Upper lobe of left lung (tissue), 6 donors: ENCODE measurements at places on chromosomes 12 and 14. TPM values are rescaled to one million over a fixed set of nuclear protein-coding genes. Genes with fewer than 3 reads are reported as not detected.

GRCh38 chr12:95336387-95337067 is 118.9 kb downstream of the VEZT start:
- peaks cover 10% of the 10 kb centered on the region for H3K4me1 ChIP-seq
- no peak for DNase-seq
- no peaks in the 10 kb centered on the region for H3K36me3 ChIP-seq
- H3K27ac ChIP-seq: no peak overlapping the region
- no peaks in the 10 kb centered on the region for H3K27me3 ChIP-seq
- no peak overlapping the region for H3K4me3 ChIP-seq

- H3K36me3 ChIP-seq: no peaks in the 10 kb centered on the region
- DNase-seq: no peak
- no peaks in the 10 kb centered on the region for H3K27me3 ChIP-seq
- H3K4me3 ChIP-seq: no peak overlapping the region
- H3K4me1 ChIP-seq: peaks cover 3% of the 10 kb centered on the region
- no peak overlapping the region for H3K27ac ChIP-seq
These were observed 4.6 kb downstream of the TAC3 start for GRCh38 chr12:57011438-57012424.

GRCh38 chr12:45464699-45465098 is 248.8 kb downstream of the ANO6 start:
- H3K27me3 ChIP-seq: no peaks in the 10 kb centered on the region
- no peak overlapping the region for H3K4me3 ChIP-seq
- H3K27ac ChIP-seq: no peak overlapping the region
- no peak for DNase-seq
- no peaks in the 10 kb centered on the region for H3K36me3 ChIP-seq
- no peaks in the 10 kb centered on the region for H3K4me1 ChIP-seq

- no peaks in the 10 kb centered on the region for H3K27me3 ChIP-seq
- peaks cover 47% of the 10 kb centered on the region for H3K4me1 ChIP-seq
- H3K36me3 ChIP-seq: no peaks in the 10 kb centered on the region
These were observed 792 bp upstream of the CHD4 start for GRCh38 chr12:6607751-6608591.

GRCh38 chr12:29041621-29042020 is 107.5 kb upstream of the FAR2 start:
- H3K4me1 ChIP-seq: no peaks in the 10 kb centered on the region
- H3K27ac ChIP-seq: no peak overlapping the region
- no peak for DNase-seq
- H3K4me3 ChIP-seq: no peak overlapping the region

- no peaks in the 10 kb centered on the region for H3K4me1 ChIP-seq
- no peak for DNase-seq
- H3K27ac ChIP-seq: no peak overlapping the region
- no peaks in the 10 kb centered on the region for H3K27me3 ChIP-seq
- no peak overlapping the region for H3K4me3 ChIP-seq
These were observed 39.1 kb downstream of the IQSEC3 start for GRCh38 chr12:105696-106095.

GRCh38 chr14:63361790-63362189 is 43.1 kb upstream of the GPHB5 start:
- no peaks in the 10 kb centered on the region for H3K27me3 ChIP-seq
- no peak overlapping the region for H3K27ac ChIP-seq
- no peaks in the 10 kb centered on the region for H3K36me3 ChIP-seq
- H3K4me1 ChIP-seq: no peaks in the 10 kb centered on the region
- no peak overlapping the region for H3K4me3 ChIP-seq

DNA sequence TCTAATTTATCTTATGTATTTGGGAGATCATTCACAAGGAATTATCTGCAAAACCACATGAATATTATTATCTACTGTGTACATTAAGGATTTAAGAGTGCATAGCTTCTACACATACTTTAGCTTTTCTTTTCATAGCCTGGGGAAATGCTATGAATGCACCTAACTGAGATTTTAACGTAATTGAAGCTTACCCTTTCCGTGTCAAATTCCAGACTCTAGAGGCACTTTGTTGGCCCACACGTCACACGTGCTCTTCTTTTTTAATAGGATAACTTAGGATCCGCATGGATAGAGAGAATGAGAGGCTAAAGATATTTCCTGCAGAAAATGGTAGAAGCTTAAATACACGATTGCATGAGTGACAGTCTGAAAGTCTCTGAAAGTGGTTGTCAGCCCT is 481.1 kb downstream of the PCNX1 start:
- no peaks in the 10 kb centered on the region for H3K4me1 ChIP-seq
- no peak overlapping the region for H3K4me3 ChIP-seq
- no peak for DNase-seq
- H3K27me3 ChIP-seq: no peaks in the 10 kb centered on the region
- no peak overlapping the region for H3K27ac ChIP-seq

- no peaks in the 10 kb centered on the region for H3K4me1 ChIP-seq
- no peak for DNase-seq
- no peak overlapping the region for H3K27ac ChIP-seq
These were observed 49.9 kb downstream of the PTHLH start for GRCh38 chr12:27922531-27923139.

- no peak for DNase-seq
- H3K27ac ChIP-seq: no peak overlapping the region
- no peaks in the 10 kb centered on the region for H3K4me1 ChIP-seq
- H3K27me3 ChIP-seq: no peaks in the 10 kb centered on the region
- H3K36me3 ChIP-seq: no peaks in the 10 kb centered on the region
These were observed 400.9 kb upstream of the PDE3A start for GRCh38 chr12:19967431-19967830.

DNA sequence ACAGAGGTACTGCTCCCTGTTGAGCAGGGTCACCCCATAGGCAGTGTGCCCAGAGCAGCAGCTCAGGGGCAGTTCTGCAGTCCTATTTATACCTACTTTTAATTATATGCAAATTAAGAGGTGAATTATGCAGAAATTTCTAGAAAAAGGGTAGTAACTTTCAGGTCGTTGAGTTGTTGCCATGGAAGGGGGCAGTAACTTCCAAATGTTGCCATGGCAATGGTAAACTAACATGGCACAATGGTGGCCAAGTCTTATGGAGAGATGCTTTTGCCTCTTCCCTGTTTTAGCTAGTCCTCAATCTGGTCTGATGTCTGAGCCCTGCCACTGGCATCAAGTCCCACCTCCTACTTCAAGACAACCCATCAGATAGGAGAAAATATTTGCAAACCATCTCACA is 30.4 kb upstream of the P2RX7 start:
- H3K4me3 ChIP-seq: no peak overlapping the region
- no peaks in the 10 kb centered on the region for H3K36me3 ChIP-seq
- H3K27ac ChIP-seq: no peak overlapping the region
- DNase-seq: no peak

The COQ10A gene
- 15.2 TPM for total RNA-seq

The RDH11 gene
- total RNA-seq: 61.1 TPM

The SLC5A8 gene
- 8.8 TPM for total RNA-seq

The LRTM2 gene
- not detected for total RNA-seq

The LRRC23 gene
- total RNA-seq: 83.2 TPM

The CEBPE gene
- total RNA-seq: not detected

The YARS2 gene
- total RNA-seq: 11.4 TPM

The MAP1LC3B2 gene
- 5.7 TPM for total RNA-seq
